Activated naive CD4-positive, alpha-beta T cell (primary cell): ENCODE measurements at places on chromosomes 12 and 14.

- DNase-seq: no peak
Measured at GRCh38 chr12:3152011-3152511, 74.9 kb downstream of the TSPAN9 start.

DNA sequence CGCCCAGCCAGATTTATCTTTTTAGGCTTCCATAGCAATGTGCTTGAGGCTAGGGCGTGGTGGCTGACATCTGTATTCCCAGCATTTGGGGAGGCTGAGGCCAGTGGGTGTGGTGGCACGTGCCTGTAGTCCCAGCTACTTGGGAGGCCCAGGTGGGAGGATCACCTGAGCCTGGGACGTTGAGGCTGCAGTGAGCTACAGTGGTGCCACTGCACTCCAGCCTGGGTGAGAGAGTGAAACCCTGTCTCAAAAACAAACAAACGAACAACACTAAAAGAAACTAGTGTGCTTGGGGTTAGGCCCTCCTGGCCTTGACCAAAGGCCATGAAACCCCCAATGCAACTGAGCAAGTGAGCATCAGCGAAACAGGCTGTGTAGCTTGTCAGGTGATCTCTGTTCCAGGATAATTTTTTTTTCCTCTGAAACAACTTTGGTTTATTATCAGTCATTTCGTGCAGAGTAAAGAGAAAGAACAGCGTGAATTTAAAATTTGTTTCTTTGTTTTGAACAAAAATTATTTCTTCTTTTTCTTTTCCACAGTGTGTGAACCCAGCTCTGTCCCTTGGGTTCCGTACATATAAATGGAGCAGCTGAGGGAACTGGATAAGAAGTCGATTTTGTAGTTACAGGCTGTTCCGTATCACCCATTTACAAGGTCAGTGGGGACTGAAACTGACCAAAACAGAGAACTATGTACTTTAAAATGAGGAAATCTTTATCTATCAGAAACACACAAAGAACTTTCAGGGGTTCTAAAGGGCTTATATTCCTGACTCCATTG is 8.8 kb upstream of the TUBA1C start:
- no peak for DNase-seq

GRCh38 chr12:22103418-22103817 is 57.4 kb downstream of the CMAS start:
- DNase-seq: no peak

- DNase-seq: no peak
Measured at GRCh38 chr12:4026517-4026916, 153.3 kb upstream of the PARP11 start.

- DNase-seq: no peak
Measured at GRCh38 chr12:21547437-21547836, 21.3 kb downstream of the SPX start.

DNA sequence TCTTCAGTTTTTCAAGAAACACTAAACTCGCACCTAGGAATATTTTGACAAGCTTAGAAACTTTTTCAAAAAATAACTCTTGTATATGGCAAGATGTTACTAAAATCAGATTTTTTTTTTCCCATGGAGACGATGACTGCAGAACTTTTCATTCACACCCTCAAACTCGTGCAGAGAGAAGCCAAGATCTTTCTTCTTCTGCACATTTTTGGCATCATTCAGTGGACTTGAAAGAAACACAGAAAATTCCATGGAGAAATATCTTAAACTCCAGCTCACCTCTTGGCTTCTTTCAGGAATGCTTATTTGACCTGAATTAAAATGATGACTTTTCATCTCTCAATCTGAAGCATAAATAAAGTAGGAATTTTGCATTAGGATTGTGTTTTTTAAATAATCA is 919.4 kb downstream of the NRXN3 start:
- DNase-seq: no peak

- DNase-seq: no peak
Measured at GRCh38 chr12:105843561-105843960, 295.2 kb downstream of the NUAK1 start.

DNA sequence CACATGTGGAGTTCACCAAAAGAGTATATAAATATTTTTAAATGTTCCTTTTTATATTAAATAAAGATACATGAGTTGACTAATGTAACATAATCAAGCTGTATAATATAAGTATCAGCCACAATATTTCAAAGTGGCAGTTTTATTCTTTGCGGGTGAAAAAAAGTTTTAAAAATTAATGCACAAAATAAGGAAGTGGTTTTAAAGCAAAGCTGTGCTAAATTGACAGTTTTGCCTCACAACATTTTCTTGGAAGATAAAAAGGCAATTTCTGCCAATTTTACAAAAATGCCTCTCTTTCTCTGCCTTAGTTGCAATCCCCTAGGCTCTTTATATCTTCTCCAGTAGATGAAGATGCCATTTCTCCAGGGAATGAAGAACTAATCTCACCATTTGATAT is 719.1 kb downstream of the C12orf50 start:
- no peak for DNase-seq

DNA sequence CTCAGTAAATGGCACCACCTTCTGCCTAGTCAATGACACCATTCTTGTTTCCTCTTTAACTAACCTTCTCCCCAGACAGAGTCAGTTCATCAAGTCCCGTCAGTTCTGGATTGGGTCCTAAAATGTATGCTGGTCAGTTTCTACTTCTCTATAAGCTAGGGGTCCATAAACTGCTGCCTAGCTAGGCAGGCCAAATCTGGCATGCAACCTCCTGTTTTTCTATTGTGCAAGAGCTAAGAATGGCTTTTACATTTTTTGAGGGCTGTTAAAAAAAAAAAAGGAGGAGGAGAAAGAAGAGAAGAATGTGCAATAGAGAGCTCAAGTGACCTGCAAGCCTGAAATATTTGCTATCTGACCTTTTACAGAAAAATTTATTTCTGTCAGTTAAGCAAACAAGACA is 6.4 kb upstream of the TMED10 start:
- no peak for DNase-seq

DNA sequence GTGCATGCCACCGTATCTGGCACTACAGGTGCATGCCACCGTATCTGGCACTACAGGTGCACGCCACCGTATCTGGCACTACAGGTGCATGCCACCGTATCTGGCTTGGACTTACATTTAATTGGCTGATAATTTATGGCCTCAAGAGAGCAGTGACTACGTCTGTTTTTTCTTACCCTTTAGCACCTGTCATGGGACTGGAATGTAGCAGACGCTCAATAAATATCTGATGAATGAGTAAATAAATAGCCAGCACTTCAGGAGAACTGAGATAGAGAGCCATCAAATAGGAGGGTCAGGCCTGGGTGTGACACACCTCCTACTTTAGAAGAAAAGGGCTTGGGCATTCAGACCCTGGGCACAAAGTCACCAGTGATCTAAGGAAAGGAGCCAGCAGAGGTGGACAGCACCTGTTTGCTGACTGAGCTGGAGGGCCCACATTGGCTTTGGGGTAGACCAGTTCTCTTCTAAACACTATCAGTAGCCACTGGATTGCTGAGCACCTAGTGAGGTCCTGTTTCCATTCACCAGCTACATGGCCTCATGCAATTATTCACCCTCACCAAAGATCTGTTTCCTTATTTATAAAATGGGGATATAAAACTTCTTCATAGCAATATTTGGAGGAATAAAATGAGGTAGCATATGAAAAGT is 50.1 kb downstream of the RFX4 start:
- no peak for DNase-seq

GRCh38 chr14:65864549-65864948 is 452.0 kb downstream of the FUT8 start:
- no peak for DNase-seq

DNA sequence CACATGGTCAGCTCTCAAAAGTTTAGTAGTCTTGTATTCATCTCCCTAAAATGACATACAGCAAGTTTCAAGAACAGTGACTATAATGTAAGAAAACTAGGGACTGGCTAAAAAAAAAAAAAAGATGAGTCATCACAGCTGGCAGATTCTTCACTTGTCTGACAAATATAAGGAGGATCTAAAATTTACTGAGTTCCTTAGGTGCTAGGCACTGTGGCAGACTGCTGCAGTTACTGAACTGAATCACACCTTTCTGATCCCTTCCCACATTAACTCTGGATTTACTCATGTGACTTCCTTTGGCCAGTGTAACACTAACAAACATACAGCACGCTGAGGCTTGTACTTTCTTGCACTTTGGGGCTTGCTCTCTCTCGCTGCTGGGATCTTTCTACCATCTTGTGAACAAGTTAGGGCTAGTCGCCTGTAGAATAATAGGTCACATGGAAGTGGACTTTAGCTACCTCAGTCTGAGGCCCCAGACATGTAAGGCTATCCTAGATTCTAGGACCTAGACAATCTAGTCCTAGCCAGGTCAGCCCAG is 32.1 kb downstream of the BAZ1A start:
- no peak for DNase-seq

DNA sequence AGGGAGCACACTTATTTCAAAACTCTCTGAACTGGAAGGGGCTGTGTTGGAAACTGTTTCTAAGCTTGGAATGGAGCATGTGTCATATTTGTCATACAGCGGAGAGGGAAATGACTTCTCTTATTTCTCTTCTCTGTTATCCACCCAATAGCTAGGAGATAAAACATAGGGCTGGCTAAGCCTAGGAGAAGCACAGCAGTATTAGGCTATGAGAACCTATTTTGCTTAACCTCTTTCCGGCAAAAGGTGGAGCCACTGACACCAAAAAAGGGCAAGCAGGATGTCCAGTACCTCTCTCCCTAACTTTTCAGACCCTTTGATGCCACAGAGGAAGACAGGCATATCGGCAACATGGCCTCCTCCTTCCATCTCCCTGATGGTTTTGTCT is 148.3 kb downstream of the CRADD start:
- DNase-seq: no peak

- DNase-seq: no peak
Measured at GRCh38 chr14:103908580-103908979, 19.7 kb upstream of the TDRD9 start.

- no peak for DNase-seq
Measured at GRCh38 chr12:115194448-115194847, 510.5 kb upstream of the TBX3 start.

DNA sequence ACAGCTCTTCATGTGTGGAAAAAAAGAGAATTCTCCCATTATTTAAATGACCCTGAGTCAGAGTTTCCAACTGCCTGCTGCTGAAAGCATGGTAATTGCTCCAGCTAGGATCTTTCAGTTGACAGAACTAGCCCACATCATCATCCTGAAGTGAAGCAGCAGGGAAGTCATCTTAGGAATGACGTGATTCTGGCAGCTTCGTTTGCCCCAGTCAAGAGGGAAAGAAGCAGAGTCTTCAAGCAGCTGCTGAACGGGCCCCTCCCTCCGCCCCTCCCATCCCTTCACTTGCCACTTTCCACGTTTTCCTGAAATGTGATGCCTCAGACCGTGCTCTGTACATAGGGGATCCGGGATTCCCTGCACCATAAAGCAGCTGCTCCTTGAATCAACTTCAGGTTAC is 455.0 kb upstream of the TMEM132C start:
- DNase-seq: no peak

DNA sequence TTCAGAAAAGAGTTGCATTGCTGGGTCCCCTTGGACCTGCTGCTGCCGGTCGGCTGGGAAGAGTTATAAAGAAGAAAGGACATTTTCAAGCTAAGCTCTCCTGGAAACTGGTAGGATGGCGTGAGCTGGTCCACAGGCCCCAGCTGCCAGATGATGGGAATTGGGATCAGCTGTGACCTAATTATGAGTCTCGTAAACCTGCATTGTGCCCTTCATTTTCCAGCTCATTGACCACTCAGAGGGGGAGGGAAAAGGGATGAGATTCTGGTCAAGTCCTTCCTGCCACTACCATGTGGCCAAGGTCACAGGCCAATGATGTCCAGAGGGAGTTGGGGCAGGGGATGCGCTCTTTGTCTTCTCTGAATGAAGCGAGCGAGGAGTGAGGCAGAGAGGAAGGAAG is 320.9 kb downstream of the NRXN3 start:
- no peak for DNase-seq

DNA sequence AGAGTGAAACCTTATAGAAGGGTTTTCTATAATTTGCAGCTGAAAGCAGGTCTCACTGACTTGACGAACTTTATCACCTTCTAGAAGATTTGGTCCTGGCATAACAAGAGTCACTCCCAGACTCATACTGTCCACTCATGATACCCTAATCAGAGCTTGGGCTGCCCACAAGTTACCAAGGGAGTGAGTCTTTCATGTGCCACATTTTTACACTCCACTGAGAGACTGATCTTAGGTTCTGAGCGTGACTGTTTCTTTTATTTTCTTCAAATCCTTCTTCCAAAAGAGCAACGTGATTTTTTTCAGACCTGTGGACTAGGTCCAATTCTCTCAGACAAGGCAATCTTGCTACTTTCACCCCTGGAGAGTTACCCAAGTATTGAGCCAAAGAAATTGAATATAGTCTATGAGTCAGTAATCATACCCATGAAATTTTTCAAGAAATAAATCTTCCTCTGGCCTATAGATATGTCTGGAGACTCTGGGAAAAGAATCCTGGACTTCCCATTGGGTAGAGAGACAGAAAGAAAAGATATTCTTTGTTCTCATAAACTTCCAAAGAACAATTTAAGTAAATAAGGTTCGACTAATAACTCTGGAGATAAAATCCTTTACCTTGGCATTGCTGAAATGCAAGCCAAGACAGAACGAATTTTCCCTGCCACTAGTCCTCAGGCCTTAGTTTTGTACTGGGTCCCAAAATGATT is 26.9 kb downstream of the SIX1 start:
- DNase-seq: no peak

DNA sequence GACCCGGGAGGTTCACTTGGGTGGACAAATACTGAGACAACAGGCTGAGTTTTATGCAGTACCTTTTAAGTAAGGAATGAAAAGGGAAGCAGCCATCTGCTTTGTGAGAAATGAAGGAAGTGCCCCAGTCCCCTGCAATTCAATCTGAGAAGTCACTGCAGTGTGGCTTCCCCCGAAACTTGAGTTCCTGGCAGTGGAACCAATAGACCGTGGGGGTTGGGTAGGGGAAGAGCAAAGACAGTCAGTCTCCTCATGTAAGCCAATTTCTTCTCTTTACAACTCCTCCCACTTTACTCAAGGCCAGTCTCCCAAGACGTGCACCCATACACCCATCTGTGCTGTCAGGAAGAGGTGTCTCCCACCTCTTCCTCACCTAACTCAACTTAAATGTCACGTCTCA is 206.5 kb downstream of the BCAT1 start:
- no peak for DNase-seq

DNA sequence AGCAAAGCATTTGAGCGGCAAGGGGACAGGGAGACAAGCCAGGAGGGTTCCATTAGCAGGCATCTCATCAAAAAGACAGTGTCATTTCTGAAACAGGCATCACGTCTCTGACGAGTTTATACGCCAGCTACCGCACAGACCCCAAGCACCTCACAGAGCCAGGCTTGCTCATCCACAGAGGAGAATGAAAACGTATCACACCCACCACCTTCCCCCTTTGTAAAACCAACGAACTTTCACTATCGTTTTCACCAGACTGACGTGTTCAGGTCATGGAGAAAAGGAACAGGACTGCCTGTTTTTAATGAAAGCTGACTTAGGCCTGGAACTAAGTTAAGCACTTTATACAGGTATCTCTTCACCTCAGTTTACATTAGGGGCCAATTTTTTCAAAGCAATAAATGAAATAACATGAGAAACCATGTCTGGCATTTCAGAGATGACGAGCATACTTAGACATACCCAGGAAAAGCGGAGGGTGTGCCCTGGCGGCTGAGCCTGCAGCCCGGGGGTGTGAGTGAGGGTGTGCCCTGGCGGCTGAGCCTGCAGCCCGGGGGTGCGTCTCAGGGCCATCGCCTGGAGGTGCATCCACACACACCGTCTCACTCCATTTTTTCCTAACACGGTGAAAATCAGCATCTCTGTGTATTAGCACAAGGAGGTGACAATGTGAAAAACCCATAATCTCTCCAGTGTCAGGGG is 41.9 kb downstream of the STX2 start:
- no peak for DNase-seq

- DNase-seq: no peak
Measured at GRCh38 chr14:100604121-100604501, 16.9 kb upstream of the BEGAIN start.

GRCh38 chr14:94665544-94665943 is 53.4 kb downstream of the SERPINA3 start:
- DNase-seq: no peak
